ENCODE measurements at places on chromosomes 1 and 21.
A peak's percentile ranks its signal among the peaks of the same experiment; 100 is the strongest.

DNA sequence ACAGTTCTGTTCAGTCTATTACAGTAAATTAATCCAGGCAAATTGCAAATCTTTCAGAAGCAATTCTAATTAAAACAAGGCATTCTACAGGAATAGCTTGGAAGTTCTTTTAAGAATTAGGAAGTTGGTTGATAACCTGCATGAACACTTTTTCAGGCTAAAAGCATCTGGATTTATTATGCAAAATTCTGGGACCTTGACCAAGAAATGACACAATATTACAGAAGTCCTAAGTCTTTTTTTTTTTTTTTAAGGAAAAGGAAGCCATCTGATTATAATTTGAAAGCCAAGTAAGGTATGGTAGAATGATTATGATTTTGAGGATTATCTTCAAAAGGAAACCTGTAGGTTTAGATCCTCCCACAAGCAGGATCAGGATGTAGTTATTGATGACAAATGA lies 74.7 kb upstream of the KCNK2 start:
- no peak for DNase-seq

- DNase-seq = no peak
Observed at GRCh38 chr1:84583648-84584047, 9.4 kb upstream of the CTBS start.

DNA sequence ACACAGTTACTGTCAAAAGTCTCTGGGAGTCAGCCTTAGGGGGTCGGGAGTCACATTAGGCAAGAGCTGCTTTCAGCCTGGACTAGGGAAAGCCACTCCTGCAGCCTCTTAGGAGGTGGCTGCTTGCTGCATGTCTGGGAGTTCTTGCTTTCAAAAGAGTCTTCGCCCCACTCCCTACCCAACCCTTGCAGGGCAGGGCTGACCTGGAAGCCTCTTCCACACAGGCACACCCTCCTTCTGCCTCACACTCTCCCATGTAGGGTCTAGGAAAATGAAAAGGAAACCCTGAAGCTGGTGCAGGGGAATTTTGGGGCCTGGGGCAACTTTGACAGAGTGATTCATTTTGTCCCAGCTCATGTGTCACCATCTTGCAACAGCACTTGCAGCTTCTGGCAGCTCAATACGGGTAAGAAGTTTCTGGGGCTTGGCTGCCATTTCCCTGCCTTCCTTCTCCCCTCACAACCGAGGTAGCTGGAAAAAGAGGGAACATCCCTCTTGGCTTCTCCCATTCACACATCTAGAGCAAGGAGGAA lies 37.3 kb downstream of the KCND3 start:
- no peak for DNase-seq

DNA sequence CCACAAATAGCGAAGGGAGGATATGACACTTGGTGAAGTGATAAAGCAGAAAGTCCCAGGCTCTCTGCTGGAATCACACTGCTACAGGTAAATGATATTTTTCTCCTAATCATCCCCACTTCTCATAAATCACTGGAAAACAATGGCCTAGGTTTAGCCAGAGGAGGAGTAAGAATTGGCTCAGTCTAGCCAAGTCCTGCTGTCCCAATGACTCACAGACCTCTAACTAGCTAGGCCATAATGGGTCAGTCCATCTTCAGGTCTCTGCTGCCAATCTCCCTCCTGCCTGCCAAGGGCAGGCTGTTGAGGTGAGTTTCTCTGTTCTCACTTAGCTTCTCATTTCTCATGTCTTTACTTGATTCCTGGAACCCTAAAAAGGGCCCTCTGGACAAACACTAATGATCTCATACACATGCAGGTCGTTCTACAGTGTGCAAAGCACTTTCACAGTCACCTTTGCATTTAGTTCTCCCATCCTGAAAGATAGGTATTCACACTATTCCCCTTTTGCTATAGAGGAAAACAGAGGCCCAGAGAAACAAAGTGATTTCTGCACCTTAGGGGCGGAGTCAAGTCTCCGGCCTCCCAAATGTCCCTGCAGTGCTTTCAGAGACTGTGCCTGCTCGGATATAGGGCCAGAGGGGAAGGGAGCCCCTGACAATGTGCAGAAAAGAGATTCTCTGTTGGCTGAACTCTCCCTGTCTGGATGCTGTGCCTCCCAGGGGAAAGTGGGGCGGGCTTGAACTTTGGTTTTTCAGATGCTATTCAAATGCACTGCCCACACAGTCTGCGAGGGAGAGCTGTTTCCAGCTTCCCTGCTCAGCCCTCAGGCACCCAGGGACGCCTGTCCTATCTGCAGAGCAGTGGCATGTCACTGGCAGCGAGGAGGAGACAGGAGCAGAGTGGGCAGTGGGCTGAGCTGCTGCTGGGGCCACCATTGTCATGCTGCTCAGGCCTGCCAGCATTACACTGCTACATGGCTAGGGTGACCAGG lies 3.9 kb upstream of the CDK18 start:
- no peak for DNase-seq

DNA sequence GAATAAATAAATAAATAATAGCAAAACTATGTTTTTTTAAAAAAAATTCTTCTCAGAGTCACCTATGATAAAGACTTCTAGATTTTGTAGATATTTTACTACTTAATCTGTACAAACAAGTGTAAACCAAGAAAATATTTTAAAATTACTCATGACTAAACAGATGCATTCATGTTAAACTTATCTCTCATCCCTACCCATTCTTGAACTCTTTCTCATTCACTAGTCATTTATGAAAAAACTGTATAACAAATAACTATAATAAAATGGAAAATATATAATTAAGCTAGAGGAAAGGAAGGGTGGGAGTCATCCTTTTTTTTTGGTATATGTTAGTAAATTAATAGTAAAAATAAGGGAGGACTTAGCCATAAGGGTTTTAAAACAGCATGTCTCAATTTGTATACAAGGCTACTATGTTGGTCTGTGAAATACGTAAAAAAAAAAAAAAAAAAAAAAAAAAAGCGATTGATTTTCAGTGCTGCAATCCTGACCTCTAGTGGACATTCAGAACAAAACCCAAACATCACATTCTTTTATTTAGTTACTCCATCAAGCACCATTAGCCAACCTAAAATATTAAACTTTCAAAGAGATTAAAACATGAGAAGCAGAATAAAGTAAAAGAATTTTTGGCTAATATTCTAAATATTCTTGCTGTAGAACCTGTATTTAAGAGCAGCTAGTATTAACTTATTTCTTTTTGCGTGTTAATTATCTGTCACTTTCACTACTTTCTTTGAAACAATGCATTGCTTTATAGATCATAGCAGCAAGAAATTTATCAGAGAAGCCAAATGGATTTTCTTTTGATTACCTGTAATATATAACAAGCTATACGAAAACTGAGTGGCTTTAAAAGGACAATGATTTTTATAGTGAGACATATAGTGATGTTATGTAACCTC lies 255.8 kb upstream of the CACYBP start:
- DNase-seq = no peak

GRCh38 chr21:45887120-45887611 lies 94.4 kb upstream of the COL6A1 start:
- no peak for DNase-seq

DNA sequence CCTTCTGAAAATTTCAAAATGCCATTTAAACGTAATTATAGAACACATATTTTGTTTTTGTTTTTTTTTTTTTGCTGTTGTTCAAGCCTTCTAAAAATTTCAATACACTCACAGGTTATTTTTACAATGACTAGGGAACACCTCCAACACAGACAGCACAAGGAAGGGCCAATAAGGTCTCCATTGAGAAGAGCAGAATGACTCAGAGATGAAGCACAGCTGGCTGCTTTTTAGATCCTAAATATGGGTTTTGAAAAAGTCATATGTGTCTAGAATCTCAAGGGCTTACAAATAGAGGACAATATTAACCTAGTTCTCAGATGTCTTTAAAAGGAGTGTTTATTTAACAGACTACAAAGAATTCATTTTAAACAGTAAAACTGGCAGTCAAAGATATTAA lies 104.6 kb downstream of the NEGR1 start:
- no peak for DNase-seq

DNA sequence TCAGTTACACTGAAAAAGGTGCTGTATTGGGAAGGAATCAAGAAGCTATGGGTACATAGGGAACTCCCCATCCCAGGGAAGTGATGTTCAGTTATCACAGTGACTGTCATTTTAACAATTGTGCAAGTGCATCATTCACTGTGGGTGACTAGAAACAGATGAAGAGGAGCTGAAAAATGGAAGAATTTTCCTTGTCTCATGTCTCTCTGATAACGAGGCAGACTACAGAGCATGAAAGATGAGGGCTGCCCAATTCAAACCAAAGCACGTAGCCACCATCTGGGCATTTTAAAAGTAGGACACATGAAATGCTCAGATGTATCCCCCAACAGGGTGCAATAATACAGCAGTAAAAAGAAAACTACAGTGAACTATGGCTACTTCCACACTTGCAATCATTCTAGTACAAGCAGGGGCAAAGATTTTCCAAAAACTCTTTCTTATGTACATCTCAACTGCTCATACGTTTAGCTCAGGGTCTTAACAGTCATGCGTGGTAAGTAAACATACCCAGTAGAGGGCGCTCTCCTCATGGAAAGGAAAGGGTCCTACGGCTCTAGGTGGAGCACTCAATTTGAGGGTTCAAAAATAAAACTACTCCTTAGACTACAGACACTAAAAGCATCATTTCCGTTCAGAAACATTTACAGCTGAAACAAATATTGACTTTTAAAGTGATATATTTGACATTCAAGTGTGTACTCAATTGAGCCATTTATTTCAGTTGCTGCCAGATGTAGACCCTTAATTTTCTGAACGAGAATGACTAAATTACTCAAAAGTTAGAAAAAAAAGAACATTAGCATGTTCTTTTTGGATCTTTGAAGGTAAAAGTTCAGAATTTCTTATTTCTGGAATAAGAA lies 143.2 kb downstream of the KCTD3 start:
- DNase-seq = peak; percentile 24

DNA sequence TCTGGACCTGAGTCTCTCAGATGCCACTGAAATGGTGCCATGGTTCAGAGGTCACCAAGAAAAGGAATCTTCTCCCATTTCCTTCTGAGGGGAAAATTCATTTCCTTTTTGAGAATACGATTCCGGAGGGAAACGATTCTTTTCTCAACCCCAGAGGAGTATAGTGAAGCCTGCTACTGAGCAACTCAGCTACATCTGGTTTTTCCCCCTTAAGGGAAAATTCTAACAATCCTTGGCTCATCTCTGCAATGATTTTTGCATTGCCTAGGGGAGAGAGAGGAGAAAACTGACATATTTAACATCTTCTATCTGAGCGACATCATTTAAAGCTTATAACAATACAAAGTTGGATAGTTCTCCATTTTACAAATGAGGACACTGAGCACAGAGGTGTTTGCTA lies 22.4 kb upstream of the KANK4 start:
- DNase-seq = no peak

DNA sequence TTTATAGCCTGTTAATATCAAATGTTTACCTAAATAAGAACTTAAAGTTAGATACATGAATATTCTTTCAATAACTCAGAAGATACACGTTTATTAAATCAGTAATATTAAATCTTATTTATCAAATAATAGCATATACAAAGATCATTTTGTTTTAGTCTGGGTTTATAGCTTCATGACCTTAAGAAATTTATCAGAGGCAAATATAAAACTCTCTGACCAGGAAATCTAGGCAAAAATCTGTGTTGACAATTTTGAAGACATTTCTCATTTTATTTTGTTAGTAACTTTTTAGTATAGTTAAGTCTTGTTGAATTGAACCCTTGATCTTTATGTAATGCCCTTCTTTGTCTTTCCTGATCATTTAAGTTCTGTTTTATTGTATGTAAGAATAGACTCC lies 46.4 kb downstream of the PRKACB start:
- DNase-seq = no peak

GRCh38 chr1:19384113-19384512 lies 72.0 kb downstream of the SLC66A1 start:
- no peak for DNase-seq

DNA sequence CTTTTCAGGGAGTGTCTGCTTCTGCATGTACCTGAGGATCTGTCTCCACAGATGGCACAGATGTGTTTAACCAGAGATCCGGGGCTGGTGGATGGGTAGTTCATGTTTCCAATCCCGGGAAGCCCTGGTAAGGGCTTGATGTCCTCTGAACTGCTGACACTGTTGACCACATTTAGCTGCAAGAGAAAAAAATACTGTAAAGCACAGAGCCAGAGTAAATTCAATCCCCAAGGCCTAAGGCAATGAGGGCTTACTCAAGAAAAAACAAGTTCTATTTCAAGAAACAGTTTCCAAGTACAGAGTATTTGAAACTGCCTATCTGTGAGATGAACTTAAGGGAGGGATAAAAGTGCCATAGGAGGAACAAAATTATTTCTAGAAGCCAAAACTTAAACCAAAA lies 25.1 kb downstream of the RXRG start:
- no peak for DNase-seq

- DNase-seq = no peak
Observed at GRCh38 chr1:209924390-209924789, 13.6 kb upstream of the SYT14 start.

DNA sequence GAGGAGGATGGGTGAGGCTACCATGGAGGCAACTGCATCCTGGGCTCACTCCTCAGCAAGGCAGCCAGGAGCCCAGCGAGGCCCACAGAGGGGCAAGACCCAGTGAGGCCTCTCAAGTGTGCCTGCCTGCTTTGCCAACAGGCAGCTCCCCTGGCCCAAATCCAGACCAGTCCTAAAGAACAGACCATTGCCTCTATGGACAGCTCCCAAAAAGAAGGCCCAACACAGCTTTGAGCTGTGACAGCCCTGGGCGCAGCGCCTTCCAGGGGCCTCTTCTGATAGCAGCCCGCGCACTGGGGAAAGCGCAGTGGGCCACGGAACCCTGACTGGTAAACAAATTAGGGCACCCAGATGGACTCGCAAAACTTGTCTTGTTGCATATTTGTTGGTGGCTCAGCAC lies 25.5 kb downstream of the C1orf198 start:
- DNase-seq = no peak

- DNase-seq = no peak
Observed at GRCh38 chr1:48725341-48726046, 51.2 kb downstream of the BEND5 start.

GRCh38 chr1:64934115-64934877 lies 32.1 kb downstream of the JAK1 start:
- DNase-seq = no peak

DNA sequence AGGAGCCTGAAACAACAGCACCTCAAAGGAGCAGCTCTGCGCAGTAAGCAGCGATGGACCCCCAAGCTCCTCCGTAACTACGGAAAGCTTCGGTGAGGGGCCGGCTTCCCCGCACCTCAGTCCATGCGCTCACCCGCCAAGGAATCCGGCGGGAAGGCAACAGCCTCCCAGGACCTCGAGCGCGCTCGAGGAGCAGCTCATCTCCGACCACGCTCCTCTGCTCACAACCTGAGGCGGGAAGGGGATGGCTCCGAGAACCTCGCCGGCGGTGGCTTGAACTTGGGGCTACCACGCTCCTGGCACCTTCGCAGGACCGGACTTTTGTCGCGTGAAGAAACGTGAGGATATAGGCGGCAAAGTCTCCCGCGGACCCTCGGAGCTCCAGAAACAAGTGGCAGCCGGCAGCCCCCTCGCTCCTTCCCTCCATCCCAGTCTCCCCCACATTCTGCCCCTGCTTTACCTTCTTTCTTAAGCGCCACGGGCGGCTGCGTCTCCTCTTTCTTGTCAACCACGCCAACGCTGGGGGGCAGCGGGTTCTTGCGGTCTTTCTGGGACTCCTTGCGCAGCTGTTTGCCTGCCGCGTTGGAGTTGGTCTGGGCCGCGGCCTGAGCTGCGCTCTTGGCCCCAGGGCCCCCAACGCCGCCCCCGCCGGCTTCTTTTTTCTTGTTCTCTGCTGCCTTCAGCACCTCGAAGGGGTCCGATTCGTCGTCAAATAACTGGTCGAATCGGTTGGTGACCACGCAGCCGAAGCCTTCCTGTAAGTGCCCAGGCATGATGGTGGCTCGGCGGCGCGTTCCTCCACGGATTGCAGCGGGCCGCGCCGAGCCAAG lies 459 bp downstream of the SERBP1 start:
- DNase-seq = peak; percentile 50

- no peak for DNase-seq
Observed at GRCh38 chr1:184555665-184556641, 169.1 kb downstream of the C1orf21 start.

Data from stimulated activated CD8-positive, alpha-beta memory T cell treated with anti-CD3 and anti-CD28 coated beads, Interleukin-4, amount 100 ng/mL, for 48 hours (primary cell).